Pons (tissue), 1 donor: ENCODE measurements at places on chromosomes 5 and 9.

DNA sequence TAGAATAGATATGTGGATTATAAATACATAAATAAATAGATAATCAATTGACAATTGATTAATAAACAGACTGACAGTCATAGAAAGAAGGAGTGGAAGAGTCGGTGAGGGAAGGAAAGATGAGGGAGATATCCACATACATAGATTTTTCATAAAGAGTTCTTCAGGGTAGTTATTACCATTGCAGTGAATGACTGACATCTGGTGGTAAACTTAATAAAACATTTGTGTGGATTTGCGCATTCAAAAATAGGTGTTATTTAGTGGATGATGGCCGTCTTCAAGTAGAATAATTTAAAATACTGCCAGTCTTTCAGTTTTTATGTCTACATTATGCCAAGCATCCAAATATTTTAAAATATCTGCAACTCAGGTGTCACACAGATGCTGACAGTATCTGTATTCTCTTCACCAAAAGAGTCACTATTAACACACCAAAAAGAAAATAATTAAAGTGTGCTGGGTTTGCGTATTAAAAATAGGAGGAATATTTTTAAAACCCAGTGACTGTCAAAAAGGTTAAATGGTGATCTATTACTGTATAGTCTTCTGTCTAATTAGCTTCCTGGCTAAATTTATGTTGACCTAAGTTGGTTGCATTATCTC lies 78.8 kb downstream of the GIN1 start:
- peak; percentile 48 for DNase-seq

GRCh38 chr9:80020056-80020455 lies 448.3 kb downstream of the TLE4 start:
- DNase-seq = no peak

DNA sequence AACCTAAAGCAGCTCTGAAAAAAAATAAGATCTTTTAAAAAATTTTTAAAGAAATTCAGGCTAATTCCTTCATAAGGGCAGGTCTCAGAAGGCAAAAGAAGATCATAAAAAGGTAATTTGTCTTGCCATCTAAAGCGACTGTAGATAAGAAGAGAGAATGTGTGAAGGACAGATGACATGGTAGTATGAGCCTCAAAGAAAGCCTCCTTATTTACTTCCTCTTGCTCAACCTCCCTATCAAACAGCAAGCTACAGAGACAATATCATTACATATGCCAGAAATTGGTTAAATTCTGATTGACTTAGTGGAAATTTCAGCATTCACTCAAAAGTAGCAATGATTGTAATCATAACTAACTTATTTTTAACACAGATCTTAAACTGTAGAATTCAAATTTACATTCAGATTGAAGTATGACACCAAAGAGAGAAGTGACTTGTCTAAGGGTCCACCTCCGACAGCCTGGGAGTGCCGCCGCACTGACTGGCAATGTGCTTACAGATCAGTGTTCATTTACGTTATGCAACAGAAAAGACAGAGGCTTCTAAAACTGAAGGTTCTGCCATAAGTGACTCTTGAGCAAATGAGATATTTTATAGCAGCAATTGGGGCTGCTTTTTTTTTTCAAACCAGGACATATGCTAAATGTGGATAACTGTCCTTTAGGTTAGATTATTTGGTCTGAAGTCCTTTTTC lies 132.0 kb downstream of the CEMIP2 start:
- DNase-seq = no peak

- DNase-seq = peak; percentile 42
These were observed 89.9 kb downstream of the SEMA5A start for GRCh38 chr5:9455826-9456434.

GRCh38 chr9:25543806-25544205 lies 134.4 kb downstream of the TUSC1 start:
- no peak for DNase-seq

DNA sequence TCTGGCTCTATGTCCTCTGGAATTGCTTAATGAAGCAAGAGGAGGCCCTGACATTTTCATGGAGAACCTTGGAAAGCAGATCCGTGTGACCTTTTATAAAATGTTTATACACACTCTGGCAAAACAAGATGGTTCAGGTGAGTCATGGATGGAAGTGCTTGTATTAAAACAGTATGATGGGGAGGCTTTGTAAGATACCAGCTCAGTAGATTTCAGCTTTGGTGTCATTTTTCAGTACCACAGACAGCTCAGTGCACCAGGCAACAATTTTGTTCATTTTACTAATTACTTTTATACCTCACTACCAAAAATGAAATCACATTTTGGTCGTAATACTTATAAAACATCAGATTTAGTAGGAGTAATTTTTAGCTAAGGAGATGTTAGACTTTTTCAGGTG lies 5.2 kb downstream of the KCNN2 start:
- DNase-seq = no peak

- DNase-seq = no peak
These were observed 144.9 kb upstream of the EGFLAM start for GRCh38 chr5:38113456-38113855.

- no peak for DNase-seq
These were observed 20.2 kb downstream of the TLN1 start for GRCh38 chr9:35711501-35712428.

GRCh38 chr5:50476549-50476948 lies 35.5 kb upstream of the EMB start:
- DNase-seq = no peak

DNA sequence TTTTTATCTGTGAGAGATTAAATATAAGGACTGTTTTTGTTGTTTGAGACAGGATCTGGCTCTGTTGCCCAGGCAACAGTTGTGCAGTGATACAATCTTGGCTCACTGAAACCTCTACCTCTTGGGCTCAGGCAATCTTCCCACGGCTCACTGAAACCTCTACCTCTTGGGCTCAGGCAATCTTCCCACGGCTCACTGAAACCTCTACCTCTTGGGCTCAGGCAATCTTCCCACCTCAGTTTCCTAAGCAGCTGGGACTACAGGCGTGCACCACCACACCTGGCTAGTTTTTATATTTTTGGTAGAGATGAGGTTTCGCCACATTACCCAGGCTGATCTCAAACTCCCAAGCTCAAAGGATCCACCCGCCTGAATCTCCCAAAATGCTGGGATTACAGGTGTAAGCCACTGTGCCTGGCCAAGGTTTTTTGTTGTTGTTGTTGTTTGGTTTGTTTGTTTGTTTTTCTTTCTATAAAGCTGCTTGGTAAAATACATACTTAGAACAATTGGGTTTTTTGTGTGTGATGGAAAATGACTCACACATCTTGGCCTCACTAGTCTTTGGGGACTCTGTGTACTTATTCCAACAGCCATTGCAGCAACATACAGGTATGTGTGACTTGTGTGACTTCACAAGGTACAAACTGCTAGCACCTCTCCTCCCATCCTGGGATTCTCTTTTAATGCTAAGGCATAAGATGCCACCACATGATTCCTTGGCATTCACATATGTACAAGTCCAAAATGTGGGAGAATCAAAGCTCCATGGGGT lies 36.5 kb upstream of the RASA1 start:
- DNase-seq = no peak

- no peak for DNase-seq
These were observed 35.1 kb upstream of the ADRB2 start for GRCh38 chr5:148791334-148791667.

GRCh38 chr9:4090491-4090890 lies 209.4 kb downstream of the GLIS3 start:
- DNase-seq = no peak

GRCh38 chr9:128762671-128763449 lies 8.9 kb downstream of the ZER1 start:
- peak; percentile 13 for DNase-seq

- DNase-seq = no peak
These were observed 138.1 kb downstream of the RGS3 start for GRCh38 chr9:113601656-113602055.

DNA sequence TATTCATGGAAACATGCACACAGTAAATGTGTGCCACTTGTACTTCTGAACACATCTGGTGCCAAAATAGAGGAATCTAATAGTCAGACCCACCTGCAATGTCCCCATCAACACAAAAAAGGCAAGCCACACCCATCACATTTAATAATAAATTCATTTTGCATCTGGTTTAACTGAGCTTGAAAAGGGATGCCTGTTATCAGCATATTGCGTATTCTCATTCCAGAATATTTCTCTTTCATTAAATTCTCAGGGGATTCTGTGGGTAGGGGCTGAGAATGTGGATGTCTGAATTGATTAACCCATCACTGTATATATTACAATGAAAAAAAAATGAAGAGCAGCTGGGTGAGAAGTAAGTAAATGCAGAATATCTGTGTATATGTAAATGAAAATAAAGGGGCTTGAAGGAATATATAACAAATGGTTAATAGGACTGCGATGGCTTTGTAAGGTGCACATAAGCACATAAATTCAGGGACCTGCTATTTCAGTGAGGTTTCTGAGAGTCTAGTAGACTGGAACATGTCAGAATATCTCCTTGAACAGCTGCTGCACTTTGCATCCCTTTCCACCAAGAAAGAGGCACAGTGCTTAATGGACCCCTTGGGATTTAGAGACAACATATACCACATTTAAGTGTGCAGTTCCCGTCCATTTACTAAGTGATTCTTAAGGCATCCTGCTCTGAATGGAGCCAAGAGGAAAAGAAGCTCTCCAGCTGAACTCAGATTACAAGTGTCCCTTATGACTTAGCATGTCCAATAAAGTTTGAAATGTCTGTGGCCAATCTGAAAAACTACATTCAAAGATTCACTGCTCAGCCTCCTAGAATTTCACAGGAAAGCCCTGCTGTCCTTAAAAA lies 104.1 kb upstream of the NIPBL start:
- DNase-seq = no peak

DNA sequence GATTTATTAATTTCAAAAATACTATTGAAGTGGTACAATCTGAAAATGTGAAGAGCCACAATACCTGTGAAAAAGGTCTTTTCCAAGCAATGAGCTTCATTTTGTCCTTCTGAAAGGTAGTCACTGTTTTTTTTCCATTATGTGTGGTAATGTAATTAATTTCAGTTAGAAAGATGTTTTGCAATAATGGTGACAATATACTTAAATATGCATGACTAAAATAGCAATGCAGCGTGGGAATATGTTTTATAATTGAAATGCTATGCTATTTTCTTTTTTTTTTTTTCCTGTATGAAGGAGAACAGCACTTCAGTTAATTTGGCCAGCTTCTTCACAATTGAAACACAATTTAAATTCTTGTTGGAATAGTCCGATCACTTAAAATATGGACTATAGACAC lies 41.9 kb downstream of the NPR3 start:
- DNase-seq = no peak

DNA sequence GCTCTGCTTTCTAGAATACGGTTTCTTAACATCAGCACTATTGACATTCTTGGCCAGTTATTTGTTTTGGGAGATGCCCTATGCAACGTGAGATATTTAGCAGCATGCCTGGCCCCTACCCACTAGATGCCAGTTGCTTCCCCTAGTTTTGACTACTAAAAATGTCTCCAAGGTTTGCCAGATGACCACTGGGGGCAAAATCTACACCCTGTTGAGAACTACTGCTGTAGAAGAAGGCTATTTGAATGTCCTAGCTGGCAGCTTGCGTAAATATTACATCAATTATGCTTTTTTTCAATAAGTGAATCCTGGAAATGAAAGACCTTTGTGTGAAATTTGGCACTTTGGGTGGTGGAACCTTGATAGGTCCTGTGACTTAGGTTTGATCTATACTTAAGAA lies 5.0 kb downstream of the NCBP1 start:
- no peak for DNase-seq

DNA sequence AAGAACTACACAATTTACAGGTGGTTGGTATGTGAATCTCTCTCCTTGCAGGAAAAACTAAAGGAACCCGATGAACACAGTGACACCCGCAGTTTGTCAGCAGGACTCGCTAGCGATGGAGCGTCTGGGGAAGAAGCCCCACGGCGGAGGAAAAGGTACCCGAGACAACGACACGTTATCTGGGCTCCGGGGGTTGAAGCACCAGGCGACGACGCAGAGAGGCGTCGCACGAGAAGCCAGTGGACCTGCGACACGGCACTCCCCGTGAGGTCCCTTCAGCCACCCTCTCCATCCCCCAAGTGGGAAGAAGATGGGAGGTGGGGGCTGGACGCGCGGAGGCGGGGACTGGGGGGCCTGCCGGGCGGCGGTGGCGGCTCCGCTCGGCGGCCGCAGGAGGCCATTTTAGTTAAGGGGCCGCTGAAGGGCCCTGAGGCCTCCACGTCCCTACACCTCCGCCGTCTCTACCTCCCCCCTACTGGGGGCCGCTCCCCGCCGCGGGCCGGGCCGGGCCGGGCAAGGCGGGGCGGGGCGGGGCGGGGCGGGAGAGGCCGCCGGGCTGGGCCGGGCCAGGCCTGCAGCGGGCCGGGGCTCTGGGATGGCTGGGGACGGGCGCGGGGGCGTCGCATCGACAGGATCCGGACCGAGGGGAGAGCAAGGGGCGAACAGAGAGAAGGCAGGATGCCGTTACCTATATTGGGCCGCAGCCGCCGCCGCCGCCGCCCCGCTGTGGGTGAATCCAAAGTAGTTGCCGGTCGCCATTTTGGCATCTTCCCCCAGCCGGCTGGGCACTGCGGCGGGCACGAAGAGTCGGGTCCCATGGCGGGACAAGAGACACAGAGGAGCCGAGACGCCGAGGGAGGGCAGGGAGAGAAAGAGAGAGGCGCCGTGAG lies 754 bp downstream of the ZFR start:
- DNase-seq = peak; percentile 34

- no peak for DNase-seq
These were observed 49.6 kb downstream of the STRBP start for GRCh38 chr9:123218831-123219230.

GRCh38 chr5:151075698-151076331 lies 5.0 kb downstream of the TNIP1 start:
- DNase-seq = no peak

DNA sequence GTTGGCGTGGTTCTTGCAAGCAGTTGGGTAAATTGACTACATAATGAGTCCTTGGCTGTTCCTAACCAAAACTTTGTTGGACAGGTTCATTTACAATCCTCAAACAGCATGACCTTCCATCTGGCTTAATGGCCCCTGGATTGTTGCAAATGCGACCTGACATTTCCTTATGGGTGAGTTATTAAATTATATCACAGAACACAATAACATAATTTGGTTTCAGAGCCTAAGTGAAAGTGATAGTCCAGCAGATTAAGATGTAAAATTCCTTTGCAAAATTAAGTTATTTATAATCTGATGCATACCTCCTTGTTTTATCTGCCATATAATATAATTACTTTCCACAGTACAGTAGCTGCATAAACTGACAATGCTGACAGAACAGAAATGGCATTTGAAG lies 224.4 kb downstream of the TUSC1 start:
- no peak for DNase-seq

GRCh38 chr9:616694-617093 lies 224.8 kb upstream of the DMRT1 start:
- no peak for DNase-seq
